Activated T-helper 1 cell treated with anti-CD3 and anti-CD28 coated beads, Interleukin-2, amount 50 U/mL, for 16 hours (primary cell): ENCODE measurements at places on chromosomes 12 and 14.

- no peak for DNase-seq
Observed at GRCh38 chr14:85308531-85309300, 221.2 kb upstream of the FLRT2 start.

- DNase-seq: no peak
Observed at GRCh38 chr14:72535485-72535884, 358.4 kb downstream of the DPF3 start.

DNA sequence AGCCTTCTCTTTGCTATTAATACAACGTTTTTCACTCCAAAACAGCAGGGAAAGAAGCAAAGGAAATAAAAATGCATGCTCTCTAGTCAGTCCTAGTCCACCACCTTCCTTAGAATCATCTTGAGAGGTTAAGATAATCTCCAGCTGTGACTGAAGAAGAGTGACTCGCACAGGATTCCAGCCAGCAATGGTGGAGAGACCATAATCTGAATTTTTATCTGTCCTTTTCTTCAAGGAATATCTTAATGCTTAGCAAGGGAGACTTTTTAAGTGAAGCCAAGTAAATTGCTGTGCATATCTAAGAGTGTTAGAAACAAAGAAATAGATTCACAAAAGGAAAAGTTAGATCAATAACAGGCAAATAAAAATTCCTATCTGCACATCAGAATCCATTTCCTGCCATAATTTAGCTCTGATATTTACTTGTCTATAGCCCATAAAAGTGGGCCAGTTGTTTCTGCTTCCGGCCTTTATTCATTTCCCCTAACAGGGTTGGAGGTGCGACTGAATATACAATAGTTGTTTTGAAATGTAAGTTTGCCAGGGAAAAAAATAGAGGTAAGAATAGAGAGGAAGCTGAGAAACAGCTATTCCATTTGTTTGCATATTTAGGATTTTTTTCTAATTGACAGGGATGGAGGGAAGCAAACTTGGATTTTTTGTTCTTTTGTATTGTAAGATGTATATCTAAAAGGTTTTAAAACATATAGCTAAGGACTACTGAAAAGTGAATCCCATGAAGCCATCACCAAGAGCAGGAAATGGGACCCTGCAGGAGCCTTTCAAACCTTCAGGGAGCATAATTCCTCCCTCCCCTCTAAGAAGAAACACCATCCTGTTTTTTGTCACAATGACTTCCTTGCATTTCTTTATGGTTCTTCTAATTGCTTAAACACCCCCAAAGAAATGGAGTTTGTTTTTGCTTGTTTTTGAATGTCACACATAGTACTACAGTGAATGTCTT is 154.0 kb downstream of the ITPR2 start:
- no peak for DNase-seq

GRCh38 chr12:129927316-129927900 is 23.6 kb upstream of the TMEM132D start:
- no peak for DNase-seq

GRCh38 chr12:123069436-123070266 is 81.2 kb downstream of the PITPNM2 start:
- no peak for DNase-seq

DNA sequence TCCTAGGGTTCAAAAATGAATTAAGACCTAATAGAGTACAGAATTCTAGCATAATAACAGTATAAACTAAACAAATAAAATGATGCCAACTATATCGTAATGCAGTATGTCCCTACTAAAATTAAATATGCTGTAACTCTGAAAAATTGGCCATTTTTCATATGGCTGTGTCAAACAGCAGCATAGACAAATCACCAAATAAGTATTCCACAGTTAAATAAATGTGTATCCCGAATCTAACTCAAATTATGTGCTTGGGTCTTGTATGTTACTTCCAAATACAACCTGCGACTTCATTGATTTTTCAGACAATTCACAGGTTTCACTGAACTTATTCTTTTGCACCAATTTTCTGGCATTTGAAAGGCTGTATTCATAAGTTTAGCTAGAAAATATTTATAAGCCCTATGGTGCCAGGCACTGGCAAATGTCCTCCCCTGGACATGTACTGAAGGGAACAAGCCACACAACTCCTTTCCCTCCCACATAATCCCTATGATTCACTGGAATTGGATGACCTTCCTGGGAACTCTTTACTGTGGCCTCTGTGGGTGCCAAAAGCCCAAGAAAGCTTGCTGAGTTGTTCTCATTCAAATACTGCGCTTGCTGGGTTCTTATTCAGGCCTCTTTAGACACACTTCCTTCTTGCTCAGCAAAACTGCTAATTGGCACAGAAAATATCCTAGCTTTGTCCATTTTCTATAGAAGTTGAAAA is 108.8 kb downstream of the KITLG start:
- DNase-seq: no peak

GRCh38 chr14:29339494-29340172 is 573.0 kb downstream of the FOXG1 start:
- DNase-seq: no peak

DNA sequence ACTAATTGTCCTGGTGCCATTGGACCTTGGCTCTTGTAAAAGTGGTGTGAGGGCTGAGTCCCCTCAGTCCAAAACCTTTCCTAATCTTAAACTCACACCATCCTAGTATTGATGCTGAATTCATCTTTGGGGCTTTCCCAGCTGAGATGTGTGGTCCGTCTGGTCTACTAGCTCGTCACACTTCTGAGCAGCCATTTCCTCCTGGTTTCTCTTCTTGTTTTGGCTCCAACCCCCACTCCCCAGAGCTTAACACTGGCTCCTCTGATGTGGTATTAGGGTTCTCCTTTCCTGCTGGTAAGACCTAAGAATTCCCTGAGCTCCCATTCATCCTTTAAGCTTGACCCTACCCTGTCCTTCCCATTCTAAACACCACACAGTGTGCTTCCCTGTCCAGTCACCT is 900.6 kb downstream of the VRK1 start:
- DNase-seq: no peak

DNA sequence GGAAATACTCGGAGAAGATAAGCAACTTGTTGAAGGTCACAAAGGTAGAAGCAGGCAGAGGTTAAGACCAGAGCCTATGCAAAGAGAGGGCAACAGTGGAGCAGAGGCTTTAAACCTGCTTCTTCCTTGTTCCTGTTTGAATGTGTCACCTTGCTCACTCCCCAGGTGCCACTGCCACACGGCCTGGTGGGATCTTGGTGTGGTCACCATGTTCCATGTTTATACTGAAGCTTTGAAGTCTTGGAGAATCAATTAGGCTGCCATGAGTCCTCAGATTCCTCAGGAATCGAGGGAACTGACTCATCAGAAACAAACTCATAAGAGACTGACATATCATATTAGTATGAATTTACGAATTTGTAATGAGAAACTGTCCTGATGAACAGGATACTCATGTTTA is 46.8 kb downstream of the IQSEC3 start:
- no peak for DNase-seq

- DNase-seq: no peak
Observed at GRCh38 chr12:70809887-70810286, 110.7 kb downstream of the PTPRR start.

DNA sequence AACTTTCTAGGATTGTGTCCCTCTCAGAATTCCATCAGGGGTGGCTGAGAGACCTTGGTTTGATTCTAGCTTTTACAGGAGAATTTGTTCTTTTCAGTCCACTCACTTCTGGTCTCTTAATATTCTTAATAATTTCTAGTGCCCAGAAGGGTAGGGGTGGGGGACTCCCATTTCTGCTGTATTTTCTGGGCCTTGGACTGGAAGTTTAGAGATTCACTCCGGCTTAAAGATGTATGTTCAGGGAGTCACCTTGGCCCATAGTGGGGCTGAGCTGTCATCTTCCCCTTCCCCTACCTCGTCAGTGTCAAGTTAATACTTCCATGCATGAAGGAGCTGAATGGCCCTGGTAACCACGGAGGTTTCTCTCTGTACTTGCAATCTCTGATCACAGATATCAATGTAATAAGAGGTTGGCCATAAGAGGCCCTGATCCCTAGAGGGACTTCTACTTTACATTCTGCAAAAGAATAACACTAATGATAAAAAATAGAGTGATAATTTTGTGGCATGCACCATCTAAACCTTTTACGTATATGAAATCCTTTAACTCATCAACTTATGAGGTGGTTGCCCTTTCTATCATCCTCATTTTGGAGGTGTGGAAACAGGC is 6.7 kb downstream of the KRT81 start:
- DNase-seq: no peak
